A549 treated with CORT108297 at 1 μM for 4 hours (cell line): ENCODE measurements at places on chromosomes 2 and 18. TPM values are rescaled to one million over a fixed set of nuclear protein-coding genes. Genes with fewer than 3 reads are reported as not detected.

ASB1 gene
- 37.7 to 64.2 TPM (median 57.6 TPM) in 5 replicates for total RNA-seq

G6PC2 gene
- total RNA-seq = not detected in 5 replicates

RFTN2 gene
- 0.01 TPM in 1 of 5 replicates, not detected in the others for total RNA-seq

POTEC gene
- total RNA-seq = not detected in 5 replicates

EML4 gene
- total RNA-seq = 24.4 to 29.6 TPM (median 28.2 TPM) in 5 replicates

PTPRM gene
- 27.4 to 34.1 TPM (median 33.3 TPM) in 5 replicates for total RNA-seq

FOXI3 gene
- total RNA-seq = 0.05 TPM in 1 of 5 replicates, not detected in the others

BMP10 gene
- not detected in 5 replicates for total RNA-seq

RAB31 gene
- 23.0 to 30.6 TPM (median 27.1 TPM) in 5 replicates for total RNA-seq

MYCN gene
- 0.03 TPM in 1 of 5 replicates, not detected in the others for total RNA-seq

RAB17 gene
- 0.13 to 0.28 TPM (median 0.18 TPM) in 4 of 5 replicates, not detected in the other for total RNA-seq

MFF gene
- 105 to 117 TPM (median 108 TPM) in 5 replicates for total RNA-seq

FBLN7 gene
- 0.49 to 0.74 TPM (median 0.66 TPM) in 5 replicates for total RNA-seq

DSC1 gene
- total RNA-seq = not detected in 5 replicates

PRKAG3 gene
- not detected in 5 replicates for total RNA-seq

FOSL2 gene
- 42.3 to 56.8 TPM (median 48.3 TPM) in 5 replicates for total RNA-seq

NDC80 gene
- total RNA-seq = 10.7 to 17.3 TPM (median 12.9 TPM) in 5 replicates

CAVIN2 gene
- total RNA-seq = 13.6 to 23.4 TPM (median 21.6 TPM) in 5 replicates

DNER gene
- 6.2 to 10.2 TPM (median 7.2 TPM) in 5 replicates for total RNA-seq

SFT2D3 gene
- 4.7 to 6.9 TPM (median 5.8 TPM) in 5 replicates for total RNA-seq
